ENCODE measurements at places on chromosomes 6 and 20.

- DNase-seq, result no peak
Observed at GRCh38 chr6:87171938-87172633, 16.7 kb downstream of the ZNF292 start.

DNA sequence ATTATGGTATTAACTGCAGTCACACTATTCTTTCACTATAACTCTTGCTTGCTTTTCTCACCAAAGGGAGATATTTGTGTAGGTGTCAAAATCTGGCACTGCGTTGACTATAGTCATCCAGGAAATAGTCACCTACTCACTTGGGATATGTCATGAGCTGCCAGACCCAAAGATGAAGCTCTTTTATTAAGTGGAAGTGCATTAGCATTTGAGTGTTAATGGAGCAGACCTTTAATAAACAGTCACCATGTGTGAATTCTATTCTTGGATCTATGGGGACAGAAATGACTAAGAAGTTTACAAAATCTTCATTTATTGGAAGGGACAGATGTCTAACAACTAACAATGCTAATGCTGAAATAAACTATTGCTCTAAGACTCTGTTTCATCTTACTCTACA, 130.1 kb upstream of the NEDD9 start:
- no peak for DNase-seq

- no peak for DNase-seq
Observed at GRCh38 chr6:126633373-126633772, 293.5 kb downstream of the CENPW start.

DNA sequence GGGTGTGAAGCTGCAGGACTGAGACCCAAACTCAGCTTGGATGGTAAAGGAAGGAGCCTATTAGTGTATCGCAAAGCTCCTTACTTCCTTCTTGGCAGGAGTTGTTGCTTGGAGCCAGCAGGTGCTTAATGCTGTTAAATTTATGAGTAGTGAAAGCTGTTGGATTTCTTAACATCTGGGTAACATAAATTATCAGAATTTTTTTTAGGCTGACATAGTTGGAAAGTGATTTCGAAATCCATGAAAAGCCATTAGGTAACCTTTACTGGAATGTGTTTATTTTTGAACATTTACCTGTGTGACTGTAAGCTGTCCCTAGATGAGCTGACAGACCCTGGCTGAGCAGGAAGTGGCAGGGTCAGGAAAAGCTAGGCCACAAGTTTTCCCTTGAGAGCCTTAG, 470.4 kb upstream of the SLC35B3 start:
- DNase-seq, result no peak

GRCh38 chr6:37140145-37140544, 29.8 kb upstream of the PIM1 start:
- DNase-seq, result no peak

DNA sequence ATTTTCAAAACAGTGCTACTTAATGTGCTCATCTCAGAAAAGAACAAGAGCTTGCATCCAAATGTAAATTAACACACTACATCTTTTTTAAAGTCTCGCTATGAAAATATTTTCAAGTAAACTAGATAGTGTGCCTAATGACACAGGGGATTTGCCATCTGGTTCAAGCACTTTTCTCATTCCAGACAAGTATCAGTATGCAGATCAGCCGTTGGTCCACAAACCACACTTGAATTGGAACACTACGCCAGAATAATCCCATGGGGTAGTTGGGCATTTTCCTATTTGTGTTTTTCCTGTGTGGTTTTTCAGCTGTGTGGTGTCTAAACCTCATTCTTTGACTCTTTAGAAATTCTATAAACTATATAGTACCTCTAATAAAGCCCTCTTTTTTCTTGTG, 256.2 kb downstream of the EPHA7 start:
- DNase-seq, result no peak

DNA sequence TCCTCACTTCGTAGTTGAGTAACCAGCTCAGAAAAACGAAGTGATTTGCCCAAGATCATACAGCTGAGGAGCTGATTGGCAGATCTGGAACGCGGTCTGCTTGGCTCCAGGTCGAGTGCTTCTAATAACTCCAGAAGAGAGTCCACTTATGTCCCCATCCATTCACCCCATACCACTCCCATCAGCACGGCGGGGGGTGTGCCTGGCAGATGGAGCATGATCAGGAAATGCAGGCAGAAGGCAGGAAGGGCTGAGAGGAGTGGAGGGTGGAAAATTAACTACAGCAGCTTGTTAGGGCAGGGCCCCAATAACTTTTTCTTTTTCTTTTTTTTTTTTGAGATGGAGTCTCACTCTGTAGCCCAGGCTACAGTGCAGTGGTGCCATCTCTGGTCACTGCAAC, 15.0 kb downstream of the FITM2 start:
- no peak for DNase-seq

DNA sequence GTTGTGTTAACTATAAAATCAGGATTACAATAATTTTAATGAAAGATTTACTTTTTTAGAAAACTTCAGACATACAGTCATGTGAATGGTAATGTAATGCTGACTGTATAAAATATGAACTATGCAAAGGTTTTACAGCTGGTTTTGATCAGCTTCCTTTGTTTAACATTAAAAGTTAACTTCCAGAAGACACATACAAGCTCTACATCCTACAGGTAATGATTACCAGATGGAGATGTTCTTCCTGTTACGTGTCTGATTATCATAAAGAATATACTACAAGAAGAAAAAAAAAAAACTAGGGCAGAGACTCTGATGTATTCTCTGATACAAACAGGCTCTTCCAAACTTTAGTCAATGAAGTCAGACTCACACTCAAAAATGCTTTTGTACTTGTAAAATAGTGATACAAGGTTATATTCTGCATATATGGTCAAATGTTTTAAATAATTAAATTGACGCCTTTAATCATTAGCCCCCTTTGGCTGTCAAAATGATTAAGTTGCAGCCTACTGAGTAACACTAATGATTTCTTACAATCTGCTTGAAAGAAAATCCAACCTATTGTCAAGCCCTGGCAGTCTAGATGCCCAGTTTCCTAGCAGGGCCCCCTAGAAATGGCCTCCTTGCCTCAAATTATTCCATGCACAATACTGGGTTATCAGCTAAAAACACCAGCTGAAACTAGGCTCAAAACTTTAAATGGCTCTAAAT, 251.8 kb upstream of the RUNX2 start:
- no peak for DNase-seq

Data from omental fat pad (tissue), 4 donors.